Forelimb muscle (tissue), 1 donor: ENCODE measurements at places on chromosomes 6 and 20. TPM values are rescaled to one million over a fixed set of nuclear protein-coding genes. Genes with fewer than 3 reads are reported as not detected.

DNA sequence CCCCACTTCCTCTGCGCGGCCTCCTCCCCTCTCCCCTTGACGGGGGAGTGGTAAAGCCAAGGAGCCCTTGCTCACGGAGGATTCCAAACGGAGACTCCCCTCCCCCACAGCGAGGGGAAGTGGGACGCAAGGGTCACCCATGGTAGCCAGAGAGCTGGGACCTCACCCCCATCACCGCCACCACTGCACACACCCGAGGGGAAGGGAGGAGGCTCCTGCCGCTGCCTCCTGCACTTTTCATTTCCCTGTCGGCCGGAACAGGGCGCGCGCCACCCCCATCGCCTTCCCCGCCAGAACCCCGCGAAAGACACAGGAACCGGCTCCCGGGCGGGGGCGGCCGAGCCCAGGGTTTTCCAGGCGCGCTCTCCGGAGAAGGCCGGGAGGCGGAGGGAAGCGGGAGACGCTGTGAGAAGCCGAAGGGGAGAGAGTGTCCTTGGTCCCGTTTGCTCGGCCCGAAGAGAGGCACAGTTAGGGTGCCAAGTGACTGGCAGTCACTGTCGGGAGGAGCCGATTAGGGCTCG, 789 bp downstream of the CCND3 start:
- no peak for DNase-seq

The HLA-DMB gene
- polyA plus RNA-seq: 4.8 TPM

The NT5DC1 gene
- 17.5 TPM for polyA plus RNA-seq

DNA sequence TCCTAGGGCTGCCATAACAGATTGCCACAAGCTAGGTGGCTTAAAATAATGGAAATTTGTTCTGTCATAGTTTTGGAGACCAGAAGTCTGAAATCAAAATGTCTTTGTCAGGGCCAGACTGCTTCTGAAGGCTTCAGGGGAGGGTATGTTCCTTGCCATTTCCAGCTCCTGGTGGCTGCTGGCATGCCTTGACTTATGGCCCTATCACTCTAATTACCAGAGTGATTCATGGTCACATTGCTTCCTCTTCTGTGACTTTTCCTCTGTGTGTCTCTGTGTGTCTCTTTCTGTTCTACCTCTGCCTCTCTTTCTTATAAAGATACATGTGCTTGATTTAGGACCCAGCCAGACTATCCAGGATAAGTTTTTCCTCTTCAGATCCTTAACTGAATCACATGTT, 635.2 kb upstream of the IMPG1 start:
- DNase-seq: no peak

- DNase-seq: no peak
Observed at GRCh38 chr6:14189074-14189473, 71.5 kb downstream of the CD83 start.

The ARFGEF3 gene
- 1.7 TPM for polyA plus RNA-seq

- DNase-seq: no peak
Observed at GRCh38 chr20:38863024-38863851, 57.7 kb downstream of the PPP1R16B start.

The PRDM13 gene
- not detected for polyA plus RNA-seq

DNA sequence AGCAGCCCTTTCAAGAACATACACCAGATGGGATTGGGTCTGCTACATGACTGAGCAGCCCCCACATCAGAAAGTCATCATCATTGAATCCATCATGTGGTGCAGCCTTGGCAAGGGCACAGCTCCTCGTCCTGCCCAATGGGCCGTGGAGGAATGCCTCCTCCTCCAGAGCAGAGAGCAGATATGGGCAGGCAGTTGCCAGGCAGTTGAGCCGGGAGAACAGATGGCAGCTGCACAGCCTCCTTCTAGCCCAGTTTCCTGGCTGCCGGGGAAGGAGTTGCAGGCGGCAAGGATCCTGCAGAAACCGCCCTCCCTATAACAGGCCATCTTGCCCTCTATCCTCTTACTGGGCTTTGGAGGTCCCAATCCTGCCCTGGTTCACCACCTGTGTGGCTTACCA, 11.9 kb upstream of the ZFAND3 start:
- DNase-seq: no peak

The COMMD7 gene
- 37.2 TPM for polyA plus RNA-seq

- DNase-seq: no peak
Observed at GRCh38 chr6:150458579-150458978, 89.8 kb downstream of the IYD start.

- no peak for DNase-seq
Observed at GRCh38 chr6:163789199-163789810, 374.8 kb downstream of the QKI start.

- no peak for DNase-seq
Observed at GRCh38 chr6:9621276-9621675, 793.6 kb downstream of the TFAP2A start.

- DNase-seq: no peak
Observed at GRCh38 chr20:3237958-3238615, 903 bp downstream of the SLC4A11 start.

The FOXS1 gene
- 5.9 TPM for polyA plus RNA-seq

The MATN4 gene
- 0.57 TPM for polyA plus RNA-seq

GRCh38 chr6:38063973-38064372, 244.4 kb downstream of the ZFAND3 start:
- DNase-seq: no peak

DNA sequence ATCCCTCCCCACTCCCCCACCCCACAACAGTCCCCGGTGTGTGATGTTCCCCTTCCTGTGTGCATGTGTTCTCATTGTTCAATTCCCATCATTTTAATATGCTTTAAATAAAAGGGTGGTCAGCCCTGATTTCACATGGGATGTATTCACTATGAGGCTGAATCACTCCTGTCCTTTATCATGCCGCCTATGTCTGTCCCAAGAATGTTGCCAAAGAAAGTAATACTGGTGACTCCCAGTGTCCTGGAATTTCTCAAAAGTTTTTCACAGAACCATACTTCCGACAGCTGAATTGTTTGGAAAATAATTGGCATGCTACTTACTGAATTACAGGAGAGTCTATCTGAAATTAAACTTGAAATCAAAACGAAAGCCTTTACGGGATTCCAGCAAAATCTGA, 217.7 kb downstream of the HAO1 start:
- no peak for DNase-seq

GRCh38 chr6:56995347-56995902, 40.5 kb downstream of the BEND6 start:
- DNase-seq: no peak

GRCh38 chr6:156273065-156273711, 504.0 kb upstream of the ARID1B start:
- DNase-seq: no peak

DNA sequence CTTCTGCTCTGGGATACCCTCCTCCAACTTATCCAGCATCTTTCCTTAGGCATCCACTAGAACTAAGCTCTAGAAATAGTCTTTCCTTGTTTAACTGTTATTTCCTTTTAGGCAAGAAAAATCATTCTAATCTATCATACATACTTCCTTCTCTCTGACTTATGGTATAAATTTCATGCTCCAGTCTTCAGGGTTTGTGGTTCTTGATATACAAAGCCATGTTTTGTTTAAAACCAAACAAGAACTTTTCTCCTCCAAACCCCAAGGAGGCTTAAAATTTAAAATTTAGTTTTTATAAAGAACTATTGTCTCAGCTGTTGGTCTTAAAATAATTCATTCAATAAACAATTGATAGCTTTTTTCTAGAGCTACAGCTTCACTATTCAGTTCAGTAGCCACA, 77.2 kb downstream of the CD164 start:
- no peak for DNase-seq

- DNase-seq: no peak
Observed at GRCh38 chr6:45942953-45943352, 72.7 kb downstream of the CLIC5 start.

The MROH8 gene
- polyA plus RNA-seq: 6.2 TPM

The OR2H2 gene
- 0.15 TPM for polyA plus RNA-seq

The LY6G6D gene
- polyA plus RNA-seq: 0.47 TPM

The CDC5L gene
- 24.1 TPM for polyA plus RNA-seq

The RTF2 gene
- 101 TPM for polyA plus RNA-seq

- peak; percentile 4 for DNase-seq
Observed at GRCh38 chr20:56957737-56958553, 308.5 kb downstream of the BMP7 start.

- no peak for DNase-seq
Observed at GRCh38 chr6:127924440-127924839, 23.6 kb upstream of the THEMIS start.

DNA sequence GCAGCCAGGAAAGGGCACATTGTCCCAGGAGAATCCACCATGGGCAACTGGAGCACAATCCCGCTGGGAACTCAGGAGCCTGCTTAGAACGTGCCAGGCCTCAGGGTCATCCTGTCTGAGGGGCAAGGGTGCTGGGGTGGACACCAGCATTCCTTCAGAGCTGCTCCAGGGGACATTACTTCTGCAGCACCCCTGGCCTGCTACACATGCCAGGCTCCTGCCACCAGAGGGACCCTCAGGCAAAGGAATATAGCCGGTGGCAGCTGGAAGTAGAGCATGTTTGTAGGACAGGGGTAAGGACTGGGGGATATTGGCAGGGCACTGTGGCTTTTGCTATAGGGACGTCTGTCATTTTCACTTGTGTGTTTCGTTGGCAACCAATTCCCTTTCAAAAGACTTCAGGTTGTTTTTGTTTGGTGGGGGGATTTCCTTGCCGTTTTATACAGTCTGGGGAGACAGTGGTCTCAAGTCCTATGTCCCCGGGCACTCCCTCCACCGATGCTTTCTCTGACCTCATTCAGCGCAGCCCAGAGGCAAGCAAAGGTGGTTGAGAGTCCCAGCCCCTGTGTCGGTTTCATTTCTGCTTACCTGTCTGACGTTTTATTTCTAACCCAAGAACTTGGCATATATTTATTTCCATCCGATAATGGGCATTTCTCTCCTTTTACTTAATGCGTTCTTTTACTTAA, 130.8 kb downstream of the JPH2 start:
- DNase-seq: no peak

DNA sequence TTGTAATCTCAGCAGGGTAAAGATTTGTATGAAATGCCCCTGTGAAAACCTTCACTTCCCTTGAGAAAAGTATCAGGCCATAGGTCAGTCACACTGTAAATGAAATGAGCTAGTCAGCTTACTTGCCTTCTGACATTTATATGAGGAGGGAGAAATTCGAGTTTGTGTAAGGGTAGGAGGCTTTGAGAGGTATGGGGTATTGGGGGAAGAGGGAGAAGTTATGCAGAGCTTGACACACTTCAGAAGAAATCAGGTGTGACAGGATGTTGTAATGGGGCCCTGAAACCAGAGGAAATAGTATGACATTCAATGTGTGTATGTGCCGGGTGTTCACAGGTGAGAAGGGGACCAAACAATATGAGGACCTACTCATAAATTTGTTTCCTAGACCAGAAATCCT, 64.2 kb upstream of the CCN6 start:
- no peak for DNase-seq

DNA sequence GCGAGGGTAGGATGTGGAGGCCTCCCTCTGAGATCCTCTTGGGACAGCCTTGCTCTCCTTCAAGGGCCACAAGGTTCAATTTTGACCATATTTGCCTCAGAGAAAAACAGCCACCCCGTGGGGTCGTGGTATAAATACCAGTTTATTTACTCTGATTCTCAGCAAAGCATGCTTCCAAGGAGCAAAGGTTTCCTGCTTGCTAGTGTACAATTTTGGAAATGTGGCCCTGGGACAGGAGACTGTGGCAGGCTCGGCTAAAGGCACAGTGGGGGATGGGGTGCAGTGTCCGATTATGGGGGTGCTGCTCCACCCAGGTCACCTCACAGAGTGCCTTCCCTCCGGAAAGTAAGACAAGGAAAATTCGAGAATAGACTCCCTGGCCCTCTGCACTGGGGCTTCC, 31.1 kb downstream of the RBM38 start:
- DNase-seq: no peak

DNA sequence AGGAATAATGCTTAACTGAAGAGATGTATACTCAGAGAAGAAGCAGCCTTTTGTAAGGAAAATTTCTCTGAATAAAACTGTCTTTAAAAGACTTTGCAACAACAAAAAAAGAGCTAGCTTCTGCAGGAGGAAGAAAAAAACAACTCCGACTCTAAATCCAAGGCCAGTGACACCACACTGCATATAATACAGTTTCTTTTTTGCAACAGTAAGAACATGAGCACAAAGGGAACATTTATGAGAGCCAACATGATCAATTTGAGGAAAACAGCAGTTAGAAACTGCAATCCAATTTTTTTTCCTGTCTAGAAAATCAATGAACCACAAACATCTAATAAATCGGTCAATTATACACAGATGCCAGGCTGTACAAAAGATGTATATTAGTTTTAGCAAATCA, 42.9 kb upstream of the UST start:
- DNase-seq: no peak

- DNase-seq: no peak
Observed at GRCh38 chr6:52454556-52454955, 34.4 kb downstream of the EFHC1 start.

GRCh38 chr6:111663692-111664564, 58.2 kb upstream of the TRAF3IP2 start:
- no peak for DNase-seq

DNA sequence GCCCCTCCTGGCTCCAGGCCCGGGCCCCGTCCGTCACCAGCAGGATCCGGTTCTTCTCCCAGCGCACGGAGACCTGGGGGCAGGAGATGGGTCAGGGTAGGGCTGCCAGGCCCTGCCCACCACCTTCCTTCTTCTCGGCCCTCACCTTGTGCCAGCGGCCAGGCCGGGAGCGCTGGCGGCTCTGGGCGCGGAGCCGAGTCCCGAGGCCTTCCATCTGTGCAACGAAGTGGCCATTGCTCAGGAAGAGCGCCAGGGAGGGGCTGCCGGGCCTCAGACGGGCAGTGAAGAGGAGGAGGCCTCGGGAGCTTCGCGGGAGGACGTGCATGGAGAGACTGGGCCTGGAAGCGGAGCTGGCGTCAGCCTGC, 7.9 kb downstream of the ADRM1 start:
- no peak for DNase-seq

The DEFB124 gene
- polyA plus RNA-seq: 1.3 TPM

DNA sequence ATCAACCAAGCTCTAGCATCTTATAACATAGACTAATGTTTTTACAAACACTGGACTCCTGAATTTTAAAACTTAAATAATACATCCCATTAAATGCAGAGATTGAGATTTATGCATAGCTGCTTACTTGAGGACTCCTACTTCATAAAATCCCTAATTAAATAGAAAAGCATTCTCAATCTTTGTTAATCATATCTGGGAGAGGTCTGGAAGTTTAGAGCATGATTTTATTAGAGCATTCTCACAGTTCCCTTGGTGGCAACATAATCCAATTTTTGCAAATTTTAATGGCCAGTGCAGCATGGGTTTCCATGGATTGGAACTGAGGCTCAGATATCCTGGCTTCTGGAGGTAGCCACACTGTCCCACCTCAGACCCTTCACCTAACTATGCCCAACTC, 19.5 kb downstream of the BTBD3 start:
- no peak for DNase-seq

The MUC21 gene
- polyA plus RNA-seq: not detected

The SUMO4 gene
- polyA plus RNA-seq: 0.53 TPM

GRCh38 chr20:64050261-64051032, 1.0 kb upstream of the SOX18 start:
- no peak for DNase-seq

The HLA-DQB1 gene
- polyA plus RNA-seq: 1.6 TPM

The PRR3 gene
- 17.6 TPM for polyA plus RNA-seq
